ENCODE measurements at places on chromosomes 2 and 18.

- no peak for DNase-seq
Observed at GRCh38 chr2:204453730-204454167, 91.5 kb upstream of the PARD3B start.

- DNase-seq = no peak
Observed at GRCh38 chr2:102284611-102285010, 26.8 kb upstream of the IL1RL1 start.

- DNase-seq = no peak
Observed at GRCh38 chr2:176832086-176832485, 380.5 kb upstream of the HNRNPA3 start.

DNA sequence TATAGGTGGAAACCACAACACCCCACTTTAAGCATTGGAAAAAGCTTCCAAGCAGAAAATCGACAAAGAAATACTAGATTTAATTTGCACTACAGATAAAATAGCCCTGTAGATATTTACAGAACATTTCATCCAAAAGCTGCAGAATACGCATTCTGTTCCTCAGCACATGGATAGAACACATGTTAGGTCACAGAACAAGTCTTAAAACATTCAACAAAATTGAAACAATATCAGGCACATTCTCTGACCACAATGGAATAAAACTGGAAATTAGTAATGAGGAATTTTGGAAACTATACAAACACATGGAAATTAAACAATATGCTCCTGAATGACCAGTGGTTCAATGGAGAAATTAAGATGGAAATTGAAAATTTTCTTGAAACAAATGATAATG is 27.8 kb upstream of the XDH start:
- no peak for DNase-seq

DNA sequence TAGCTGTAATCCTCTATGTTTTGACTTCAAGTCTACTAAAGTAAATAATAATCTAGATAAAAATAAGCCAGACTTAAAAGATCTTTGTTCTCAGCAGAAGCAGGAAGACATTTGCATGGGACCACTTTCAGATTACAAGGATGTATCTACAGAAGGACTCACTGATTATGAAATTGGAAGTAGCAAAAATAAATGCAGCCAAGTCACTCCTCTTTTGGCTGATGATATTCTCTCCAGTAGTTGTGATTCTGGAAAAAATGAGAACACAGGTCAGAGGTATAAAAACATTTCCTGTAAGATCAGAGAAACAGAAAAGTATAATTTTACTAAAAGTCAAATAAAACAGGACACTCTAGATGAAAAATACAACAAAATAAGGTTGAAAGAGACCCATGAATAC is 338.4 kb downstream of the ZNF804A start:
- DNase-seq = no peak

DNA sequence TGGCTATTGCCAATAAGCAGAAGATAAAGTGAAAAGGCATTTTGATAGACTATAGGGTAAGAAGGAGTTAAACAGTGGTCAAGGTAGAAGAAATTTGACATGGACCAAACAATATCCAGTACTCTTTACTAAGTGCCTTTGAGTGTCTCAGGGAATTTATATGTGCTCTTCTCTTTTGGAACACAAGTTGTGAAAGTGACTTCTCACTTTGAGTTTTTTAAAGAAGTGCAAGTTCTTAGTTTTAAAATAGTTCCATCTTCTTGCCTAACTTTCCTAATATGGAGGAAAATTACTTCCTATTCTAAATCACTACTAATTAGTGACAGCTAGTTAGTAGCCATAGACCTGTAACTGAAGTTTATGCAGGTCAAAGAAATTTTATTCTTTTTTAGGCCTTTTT is 63.4 kb downstream of the AFTPH start:
- no peak for DNase-seq

GRCh38 chr18:40576507-40577115 is 1378.4 kb upstream of the PIK3C3 start:
- peak; percentile 9 for DNase-seq

GRCh38 chr18:63534615-63535014 is 7.6 kb upstream of the SERPINB12 start:
- no peak for DNase-seq

GRCh38 chr2:42659609-42660008 is 91.2 kb downstream of the MTA3 start:
- DNase-seq = peak; percentile 17

GRCh38 chr2:172281648-172282570 is 145.5 kb upstream of the ITGA6 start:
- DNase-seq = peak; percentile 38

DNA sequence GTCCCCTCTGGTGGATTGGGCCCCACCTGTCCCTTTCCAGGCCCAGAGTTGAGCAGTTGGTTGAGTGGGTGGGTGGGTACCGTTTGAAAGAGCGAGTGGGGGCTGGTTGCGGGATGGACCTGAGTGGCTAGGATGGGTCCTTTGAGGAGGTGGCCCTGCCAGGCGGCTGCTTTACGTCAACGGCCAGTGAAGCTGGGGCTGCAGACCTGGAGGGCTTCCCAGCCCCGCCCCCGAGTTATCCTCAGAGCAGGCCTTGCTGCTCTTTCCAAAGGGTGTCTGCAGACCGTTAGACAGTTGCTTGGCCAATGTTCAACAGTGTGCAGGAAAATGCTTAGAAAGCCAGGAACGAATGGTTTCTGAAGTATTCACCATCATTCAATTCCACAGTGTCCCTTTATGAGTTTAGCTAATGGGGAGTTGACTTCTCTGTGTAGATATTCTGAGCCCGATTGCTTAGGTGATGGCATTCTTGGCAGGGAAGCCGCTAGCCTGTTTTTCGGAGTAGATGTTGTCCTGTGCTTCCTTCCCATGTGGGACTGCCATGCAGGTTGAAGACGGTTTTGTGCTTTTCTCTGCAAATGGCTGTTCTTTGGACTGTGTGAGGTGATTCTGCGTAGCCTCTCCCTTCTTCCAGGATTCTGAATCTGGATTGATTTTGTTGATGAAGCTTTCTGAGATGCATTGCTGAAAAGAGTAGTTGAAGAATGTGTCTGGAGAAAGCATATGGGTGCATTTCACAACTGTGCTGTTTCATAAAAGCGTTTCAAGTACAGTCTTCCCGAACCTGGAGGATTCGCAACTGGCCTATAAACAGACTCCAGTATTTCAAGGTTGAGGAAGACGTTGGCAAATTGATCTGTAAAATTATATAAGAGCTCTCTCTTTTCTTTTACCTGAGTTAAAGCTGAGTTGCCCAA is 45.8 kb downstream of the LDLRAD4 start:
- DNase-seq = no peak

DNA sequence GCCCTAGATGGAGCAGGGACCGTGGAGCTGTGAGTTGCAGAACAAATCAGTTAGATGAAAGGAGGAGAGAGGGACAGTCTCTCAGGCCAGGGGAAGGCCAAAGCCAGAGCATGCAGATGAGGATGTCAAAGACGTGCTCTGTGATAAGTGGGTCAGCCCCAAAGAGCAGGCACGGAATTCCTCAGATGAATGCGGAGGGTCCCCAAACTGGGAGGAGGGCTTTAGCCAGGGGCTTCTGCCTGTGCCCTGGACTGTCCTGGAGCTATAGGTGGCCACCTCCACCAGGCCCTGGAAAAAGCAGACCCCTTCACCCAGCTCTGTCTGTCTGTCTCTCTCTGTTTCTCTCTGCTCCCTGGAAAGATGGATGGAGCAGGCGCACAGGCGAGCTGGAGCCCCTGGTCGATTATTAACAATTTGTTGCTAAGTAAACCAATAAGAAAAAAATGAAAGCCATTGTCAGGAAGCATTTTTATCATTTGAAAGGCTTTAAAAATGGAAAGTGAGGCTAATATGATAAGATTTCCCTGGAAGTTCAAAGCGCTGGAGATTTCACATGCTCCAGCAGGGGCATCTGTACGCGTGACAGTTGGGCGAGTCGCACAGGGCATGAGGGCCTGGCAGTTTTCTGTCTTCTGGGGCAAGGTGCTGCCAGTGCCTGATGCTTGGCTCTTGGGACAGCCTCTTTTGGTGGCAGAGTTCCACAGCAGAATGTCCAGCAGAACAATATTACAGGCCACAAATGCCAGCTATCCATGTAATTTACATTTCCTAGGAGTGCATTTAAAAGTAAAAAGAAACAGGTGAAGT is 241.0 kb downstream of the GLI2 start:
- no peak for DNase-seq

DNA sequence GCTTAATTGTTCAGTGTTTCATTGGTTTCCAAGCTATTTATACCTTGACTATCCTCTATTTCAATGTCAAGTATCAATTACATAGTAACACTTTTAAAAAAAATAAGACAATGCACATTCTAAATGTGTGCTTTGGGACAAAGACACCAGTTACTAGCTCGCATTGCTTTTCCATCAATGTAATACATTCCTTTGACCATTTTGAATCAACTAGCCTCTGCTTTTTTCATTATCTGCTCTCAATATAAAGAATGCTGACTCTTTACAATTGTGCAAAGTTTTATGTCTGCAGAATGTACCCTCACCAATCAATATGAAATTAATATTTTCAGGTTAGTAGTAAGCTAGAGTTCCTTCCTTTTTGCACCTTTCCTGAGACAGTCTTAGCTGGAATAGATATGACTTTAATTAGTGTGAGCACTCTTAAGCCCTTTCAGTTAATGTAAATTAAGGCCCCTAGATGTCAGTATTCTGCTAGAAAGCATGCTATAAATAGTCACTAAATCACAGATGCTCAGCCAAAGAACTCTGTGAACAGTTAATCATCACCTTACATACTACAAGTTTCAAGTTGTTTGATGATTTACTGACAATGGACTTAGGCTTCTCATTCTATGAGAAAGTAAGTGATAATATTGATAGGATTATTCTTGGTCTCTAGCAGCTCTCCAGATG is 413.6 kb downstream of the PTH2R start:
- DNase-seq = no peak

GRCh38 chr2:25226827-25227226 is 58.4 kb upstream of the POMC start:
- no peak for DNase-seq

DNA sequence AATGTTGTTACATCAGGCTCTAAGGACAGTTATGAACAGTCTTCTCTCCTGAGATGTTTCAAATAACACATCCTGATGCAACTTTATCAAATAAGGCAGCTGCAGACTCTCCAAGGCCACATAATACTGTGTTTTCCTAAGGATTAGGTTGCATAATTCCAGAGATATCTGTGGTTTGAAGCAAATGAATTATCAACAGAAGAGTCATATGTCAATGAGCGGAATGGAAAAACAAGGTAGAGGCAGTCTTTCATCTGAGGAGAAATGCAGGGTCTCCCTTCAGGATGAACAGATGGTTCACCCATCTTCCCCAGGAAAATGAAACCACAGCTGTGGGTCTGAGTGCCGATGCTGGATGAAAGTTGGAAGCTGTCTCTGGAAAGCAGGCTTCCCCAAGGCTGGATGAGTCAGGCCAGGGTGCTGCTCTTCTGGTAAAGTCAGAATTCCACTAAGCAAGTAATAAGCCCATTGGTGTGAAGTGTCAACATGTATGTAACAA is 22.2 kb downstream of the LYG1 start:
- peak; percentile 81 for DNase-seq

GRCh38 chr18:77969972-77970371 is 720.3 kb downstream of the GALR1 start:
- DNase-seq = no peak

- DNase-seq = no peak
Observed at GRCh38 chr2:221848286-221848685, 276.2 kb upstream of the EPHA4 start.

GRCh38 chr2:3179208-3179607 is 198.4 kb downstream of the EIPR1 start:
- no peak for DNase-seq

- no peak for DNase-seq
Observed at GRCh38 chr2:49165662-49166061, 11.3 kb upstream of the FSHR start.

GRCh38 chr2:136448432-136448831 is 316.9 kb upstream of the THSD7B start:
- DNase-seq = no peak

GRCh38 chr18:34121200-34121721 is 103.5 kb downstream of the NOL4 start:
- peak; percentile 68 for DNase-seq

DNA sequence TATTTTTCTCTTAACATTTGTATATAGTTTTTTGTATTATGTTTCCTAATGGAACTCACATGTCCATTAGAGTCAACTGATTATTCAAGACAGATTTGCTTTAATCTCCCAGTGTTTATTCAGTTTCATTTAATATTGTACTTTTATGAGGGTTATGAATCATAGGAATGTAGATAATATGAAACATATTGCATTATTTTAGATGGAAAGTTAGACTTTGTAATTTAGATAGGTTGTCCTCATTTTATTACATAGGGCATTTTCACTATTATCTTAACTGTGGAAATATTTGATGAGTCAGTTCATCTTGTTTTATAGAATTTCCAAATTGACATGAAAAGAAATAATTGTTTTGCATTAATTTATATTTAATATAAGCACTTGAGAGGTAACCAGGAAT is 240.8 kb downstream of the PLCL1 start:
- DNase-seq = peak; percentile 62

DNA sequence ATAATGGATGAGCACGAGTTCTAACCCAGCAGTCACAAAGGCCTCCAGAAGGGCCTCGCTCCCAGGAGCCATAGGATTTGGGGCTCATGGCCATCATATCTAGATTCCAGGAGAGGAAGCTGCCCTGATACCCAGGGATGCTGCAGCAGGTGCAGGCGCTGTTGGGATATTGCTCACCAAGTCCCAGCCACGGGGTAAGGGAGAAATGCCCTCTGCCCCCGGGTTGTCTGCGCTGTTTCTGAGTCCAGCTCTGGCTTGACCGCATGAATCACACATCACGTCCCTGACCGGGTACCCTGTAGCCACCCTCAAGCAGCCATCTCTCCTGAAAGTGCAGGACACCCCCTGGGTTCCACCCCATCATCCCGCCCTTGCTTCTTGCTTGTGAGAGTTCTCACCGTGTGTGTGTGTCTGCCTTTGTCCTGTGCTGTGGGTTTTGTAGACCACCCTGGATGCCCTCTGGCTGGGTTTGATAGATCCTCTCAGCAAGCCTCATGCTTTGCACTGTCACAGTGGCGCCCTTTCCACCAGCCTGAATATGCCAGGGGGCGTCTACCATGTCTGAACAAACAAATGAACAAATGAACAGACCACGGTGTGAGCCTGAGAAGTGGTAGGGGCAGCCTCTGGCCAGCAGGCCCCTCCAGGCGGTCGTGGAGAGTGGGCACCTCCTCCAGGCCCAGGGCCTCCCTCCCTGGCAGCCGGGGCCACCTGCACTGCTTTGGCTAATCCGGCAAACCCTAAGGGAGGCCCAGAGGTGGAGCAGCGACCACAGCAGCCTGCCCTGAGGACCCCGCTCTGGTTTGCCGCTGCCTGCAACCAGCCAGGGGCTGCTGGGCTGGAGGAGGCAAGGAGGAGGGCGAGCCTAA is 32.1 kb downstream of the ADRA2B start:
- DNase-seq = no peak

Measured in adipocyte (in vitro differentiated cells).